ENCODE measurements at places on chromosomes 3 and 15.

DNA sequence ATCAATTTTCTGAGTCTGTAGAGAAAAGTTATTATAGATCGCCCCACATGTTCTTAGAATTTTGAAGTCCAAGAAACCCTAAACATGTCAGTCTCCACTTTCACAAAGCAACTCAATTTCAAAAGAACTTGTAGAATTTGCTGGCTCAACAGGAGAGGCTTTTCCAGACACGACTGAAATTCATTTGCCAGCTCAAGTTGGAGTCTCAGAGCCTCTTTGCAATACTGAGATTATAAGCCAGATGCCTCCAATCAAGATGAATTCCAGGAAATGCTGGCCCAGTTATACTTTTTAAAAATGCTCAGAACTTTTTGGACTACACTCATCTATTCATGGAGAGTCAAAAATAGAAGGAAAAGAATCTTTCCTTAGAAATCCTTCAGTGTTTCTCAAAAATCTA, 56.9 kb upstream of the NLGN1 start:
- no peak for DNase-seq

DNA sequence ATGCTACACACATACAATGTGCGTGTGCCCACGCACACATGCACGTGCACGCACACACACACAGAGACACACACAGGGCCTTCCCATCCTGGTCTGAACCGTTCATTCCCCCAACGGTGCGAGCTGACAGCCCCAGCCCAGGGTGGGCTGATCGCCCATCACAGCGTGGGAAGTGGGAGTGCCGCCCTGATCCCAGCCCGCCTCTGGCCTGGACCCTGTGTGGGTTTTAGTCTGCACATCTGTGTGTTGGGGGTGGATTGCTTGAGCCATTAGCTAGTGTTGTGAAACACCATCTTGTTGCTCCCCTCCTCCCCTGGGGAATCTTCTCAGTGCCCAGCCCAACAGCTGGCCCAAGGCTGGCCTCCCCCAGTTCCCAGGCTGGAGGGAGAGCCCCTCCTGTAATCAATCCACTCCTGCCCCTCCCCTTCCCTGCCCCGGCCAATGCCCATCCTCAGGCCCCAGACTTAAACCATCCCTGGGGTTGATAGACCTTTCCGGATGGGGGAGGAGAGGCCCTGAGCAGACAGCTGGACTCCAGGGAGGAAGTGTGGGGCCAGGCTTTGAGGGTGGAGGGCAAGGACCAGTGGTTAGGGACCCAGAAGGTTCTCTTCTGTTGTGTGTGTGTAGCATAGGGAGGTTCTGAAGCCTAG, 8.3 kb downstream of the SEMA3G start:
- DNase-seq, result no peak

- DNase-seq, result no peak
Measured at GRCh38 chr3:135896613-135897012, 68.9 kb upstream of the PPP2R3A start.

DNA sequence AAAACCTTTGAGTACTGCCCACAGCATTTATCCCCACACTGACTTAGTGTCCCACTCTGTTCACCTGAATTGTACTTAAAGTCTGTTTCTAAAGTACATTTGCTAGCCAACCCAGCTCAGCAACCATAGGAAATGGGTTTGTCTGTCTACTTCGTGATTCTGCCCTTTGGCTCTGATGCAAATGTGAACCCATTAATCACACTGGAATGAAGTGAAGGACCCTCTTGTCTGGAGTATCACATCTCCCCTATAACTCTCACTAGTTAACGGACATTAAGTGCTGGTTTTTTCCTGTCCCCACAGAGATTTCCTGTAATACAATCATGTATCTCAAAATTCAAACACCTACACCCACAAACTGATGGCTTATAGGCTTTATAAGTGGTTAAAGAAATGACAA, 20.5 kb downstream of the EID1 start:
- DNase-seq, result no peak

DNA sequence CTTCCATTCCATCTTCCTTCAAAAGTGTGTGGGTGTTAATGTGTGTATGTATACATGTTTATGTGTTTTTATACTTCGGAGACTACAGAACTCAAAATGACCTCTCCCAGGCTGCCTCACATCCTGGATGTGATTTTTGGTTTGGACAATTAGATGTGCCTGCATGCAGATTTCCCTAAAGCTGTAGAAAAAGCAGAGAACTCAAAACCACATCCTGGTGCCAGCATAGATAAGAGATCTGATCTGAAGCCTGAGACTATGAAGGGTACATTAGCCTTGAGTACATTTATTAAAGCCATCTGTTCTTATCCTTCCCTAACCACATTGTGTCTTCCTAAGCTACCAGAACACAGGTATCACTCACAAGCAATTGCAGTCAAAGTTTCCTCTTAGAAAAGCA, 319.4 kb upstream of the RASGRP1 start:
- no peak for DNase-seq

DNA sequence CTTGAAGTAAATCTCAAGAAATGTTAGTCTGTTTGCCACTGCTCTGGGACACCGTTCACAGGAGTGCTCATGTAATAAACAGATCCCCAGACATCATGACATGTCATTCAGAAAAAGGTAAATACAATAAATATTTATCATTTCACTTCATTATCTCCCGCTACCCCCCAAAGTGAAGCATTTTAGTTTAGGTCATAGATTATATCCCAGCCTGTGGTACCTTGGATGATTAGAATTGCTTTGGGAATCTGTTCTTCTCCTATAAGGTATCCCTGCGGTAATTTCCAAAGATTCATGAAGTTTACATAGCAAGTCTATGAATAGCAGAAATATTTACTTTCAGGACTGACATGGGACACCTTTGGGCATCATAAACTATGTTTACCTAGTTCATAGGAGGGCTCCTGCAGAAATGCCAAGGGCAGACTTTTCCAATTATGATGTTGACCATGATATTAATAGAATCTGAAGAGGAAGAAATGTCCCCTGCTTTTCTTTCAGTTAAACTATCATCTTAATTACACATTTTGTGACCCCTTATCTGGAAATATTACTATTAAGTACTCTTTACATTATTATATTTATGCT, 268.0 kb downstream of the NAALADL2 start:
- no peak for DNase-seq

GRCh38 chr3:122618614-122619013, 41.2 kb downstream of the PARP15 start:
- DNase-seq, result no peak

DNA sequence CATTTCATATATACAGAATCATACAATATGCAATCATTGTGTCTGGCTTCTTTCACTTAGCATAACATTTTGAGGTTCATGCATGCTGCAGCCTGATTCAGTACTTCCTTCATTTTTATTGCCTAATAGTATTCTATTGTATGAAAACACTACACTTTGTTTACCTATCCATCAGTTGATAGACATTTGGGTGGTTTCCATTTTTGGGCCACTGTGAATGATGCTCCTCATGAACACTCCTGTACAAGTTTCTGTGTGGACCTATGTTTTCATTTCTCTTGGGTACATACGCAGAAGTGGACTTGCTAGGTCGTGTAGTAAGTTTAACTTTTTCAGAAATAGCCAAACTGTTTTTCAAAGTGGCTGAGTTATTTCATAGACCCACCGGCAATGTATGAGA, 18.8 kb downstream of the TNIK start:
- DNase-seq, result no peak

DNA sequence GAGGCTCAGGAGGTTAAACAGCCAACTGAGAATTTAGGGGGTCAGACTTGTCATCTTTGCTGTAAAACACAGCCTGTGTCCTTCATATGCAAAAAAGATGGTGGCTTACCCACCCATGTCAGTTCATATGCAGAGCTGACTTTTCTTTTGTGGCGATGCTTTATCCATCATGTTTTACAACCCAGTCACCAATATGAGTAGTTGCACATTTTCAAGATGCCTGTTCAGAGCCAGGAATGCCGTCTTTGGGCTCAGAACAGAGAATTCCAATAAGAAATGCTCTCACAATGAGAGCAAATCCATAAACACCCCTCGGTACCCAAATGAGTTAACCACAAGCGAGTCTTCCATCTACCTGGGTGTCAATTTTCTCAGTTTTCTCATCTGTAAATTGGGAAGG, 83.6 kb downstream of the TIGIT start:
- DNase-seq, result no peak

DNA sequence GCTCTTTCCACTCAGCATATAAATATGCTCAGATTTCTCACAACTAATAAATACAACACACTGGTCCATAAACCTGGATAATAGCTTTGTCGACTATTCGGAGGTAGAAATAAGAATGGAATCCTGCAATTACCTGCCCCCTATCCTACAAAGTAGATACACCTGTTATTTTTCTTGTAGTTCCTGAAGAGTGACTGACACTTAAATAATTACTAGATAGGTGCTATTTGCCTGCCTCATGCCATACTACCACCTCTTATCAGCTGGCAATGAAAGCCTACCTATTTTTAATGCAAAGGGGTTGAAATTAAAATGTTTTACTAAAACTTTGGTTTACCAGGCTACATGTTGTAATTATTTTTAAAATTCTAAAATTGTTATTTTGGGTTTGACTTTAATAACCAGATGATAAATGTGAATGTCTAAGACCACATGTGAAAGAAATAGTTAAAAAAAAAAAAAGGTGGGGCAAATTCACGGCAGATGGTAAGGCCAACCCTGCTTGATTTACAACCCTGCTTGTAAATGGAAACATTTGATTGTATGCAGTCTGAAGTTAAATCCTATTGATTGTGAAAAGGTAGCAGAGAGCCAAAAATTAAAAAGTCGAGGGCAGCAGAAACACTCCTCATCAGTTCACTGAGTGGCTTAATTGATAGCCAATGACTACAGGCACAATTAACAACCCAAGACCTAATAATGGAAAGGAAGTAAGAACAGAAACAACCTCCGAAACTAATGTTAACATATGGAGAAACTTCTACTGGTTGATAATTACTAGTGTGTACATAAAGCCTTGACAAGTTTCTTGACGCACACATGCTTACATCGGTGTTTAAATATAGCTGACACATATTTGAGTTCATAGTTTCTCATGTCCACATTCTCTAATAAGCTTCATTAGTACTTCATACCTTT, 8.9 kb downstream of the PEAK1 start:
- no peak for DNase-seq

DNA sequence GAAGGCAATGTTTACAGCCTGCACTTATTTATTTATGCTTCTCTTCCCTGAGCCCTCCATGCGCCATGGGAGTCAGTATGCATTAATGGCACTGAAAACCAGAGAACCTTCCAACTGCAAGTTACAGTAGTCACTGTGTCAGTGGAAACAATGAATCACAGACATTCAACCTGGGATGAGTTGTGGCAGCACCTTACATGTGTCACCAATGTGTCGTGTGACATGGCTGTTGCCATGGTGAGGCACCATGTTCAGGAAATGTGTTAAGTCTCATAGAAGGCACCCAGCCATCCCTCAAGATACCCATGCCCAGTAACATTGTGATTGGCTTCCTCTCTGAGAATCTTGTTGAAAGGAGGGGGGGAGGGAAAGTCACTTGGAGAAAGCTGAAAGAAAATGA, 105.0 kb downstream of the FOXP1 start:
- DNase-seq, result no peak

- DNase-seq, result no peak
Measured at GRCh38 chr3:162390891-162391290, 894.3 kb downstream of the OTOL1 start.

- DNase-seq, result no peak
Measured at GRCh38 chr3:63607716-63608115, 44.8 kb upstream of the SNTN start.

GRCh38 chr15:41877631-41878354, 16.1 kb downstream of the SPTBN5 start:
- no peak for DNase-seq

- DNase-seq, result no peak
Measured at GRCh38 chr3:179196098-179196497, 47.9 kb downstream of the PIK3CA start.

- no peak for DNase-seq
Measured at GRCh38 chr3:99624496-99625236, 13.7 kb upstream of the COL8A1 start.
